ENCODE measurements at places on chromosomes 2 and 18.

DNA sequence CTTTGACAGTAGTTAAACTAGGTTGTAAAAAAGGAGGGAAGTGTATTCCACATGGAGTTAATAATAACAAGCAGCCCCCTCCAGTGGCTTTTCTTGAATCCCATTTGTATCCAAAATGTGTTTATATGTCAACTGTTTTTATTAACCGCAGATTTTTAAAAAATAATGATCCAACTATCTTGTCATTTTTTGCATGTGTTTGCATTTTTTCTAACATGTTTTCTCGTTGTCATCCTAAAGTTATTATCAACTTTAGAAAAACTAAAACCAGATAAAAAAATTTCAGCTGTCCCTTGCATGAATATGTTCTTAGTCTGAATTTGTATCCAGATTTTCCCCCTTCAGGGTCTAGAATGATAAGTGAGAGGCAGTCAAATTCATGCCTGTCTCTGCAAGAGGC is 1063.3 kb downstream of the BCL11A start:
- no peak for DNase-seq

DNA sequence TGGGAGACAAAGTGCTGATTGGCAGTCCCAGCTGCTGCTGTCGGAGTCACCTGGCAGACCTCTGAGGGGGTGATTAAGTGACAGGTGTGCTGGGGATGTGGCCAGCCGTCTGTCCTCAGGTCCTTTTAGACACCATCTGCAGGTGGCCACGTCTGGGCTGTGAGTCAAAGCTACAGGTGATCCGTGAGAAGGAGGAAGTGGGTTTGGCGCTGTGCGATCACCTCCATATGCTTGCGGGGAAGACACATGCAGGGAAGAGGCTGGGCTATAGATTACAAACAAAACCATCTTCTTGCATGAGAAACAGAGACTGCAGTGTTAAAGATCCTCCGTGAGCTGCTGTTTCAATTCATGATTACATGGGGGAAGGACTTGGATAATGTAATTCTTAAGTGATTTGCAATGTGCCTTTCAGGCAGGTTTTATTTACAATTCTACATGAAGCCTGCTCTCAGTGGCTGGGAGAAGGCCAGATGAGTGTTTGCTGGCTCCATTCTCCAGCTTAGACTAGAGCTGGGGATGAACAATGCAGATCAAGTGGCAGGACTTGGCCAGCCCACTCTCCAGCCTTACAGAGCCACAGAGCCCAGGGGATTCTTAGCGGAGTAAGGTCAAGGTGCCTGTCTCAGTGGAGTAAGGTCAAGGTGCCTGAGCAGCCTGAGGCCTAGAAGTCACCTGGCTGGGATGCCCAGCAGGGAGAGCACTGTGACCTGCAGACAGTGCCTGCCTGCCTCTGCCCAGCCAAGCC is 87.8 kb downstream of the LYPD1 start:
- no peak for DNase-seq

GRCh38 chr2:200136655-200137054 is 169.8 kb upstream of the SPATS2L start:
- no peak for DNase-seq

- DNase-seq: no peak
Observed at GRCh38 chr2:142874293-142874814, 3.1 kb upstream of the KYNU start.
